ENCODE measurements at places on chromosomes 2 and 18. TPM values are rescaled to one million over a fixed set of nuclear protein-coding genes. Genes with fewer than 3 reads are reported as not detected.

Gene ANKRD30B
- total RNA-seq = 11.5 TPM

Gene KRTCAP3
- total RNA-seq = under 0.01 TPM

Gene IL1B
- total RNA-seq = not detected

Gene SLC14A1
- total RNA-seq = 136 TPM

DNA sequence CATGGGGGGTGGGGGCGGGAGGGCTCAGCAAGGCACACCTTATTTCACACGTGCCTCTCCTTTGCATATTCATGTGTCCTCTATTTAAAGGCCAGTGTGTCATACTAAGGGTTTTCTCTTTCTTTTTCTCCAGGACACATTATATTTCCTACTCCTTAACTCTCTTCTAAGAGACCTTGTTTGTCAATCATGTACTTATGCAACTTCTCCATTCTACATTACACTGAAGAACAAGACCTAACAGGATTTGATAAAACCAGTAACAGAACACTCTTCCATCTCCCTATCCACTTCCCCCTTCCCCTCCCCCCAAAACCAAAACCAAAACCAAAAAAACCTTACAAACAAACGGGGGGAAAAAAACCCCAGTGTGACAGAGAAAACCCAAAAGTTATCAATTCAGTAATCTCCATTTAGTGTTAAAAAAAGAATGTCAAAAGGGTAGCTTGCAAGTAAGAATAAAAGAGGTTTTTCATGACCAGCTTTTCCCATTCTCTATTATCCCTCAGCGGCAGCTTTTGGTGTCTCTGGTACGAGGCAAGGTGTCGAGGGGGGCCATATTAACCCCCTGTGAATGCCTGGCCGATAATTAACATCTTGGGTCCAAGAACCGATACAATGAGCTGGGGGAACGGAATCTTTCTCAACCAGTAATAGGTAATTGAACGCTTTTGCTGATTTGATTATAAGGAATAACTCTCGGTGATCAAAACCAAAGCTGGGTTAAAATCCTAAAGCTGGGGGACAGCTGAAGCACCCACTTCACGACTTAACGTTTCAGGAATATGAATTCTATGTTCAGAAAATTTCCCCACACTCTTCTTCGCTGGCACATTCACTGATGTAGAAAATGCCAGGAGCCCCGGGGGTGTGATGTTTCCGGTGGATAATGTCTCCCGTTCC, 191.0 kb upstream of the TCF4 start:
- H3K4me3 ChIP-seq = peak overlapping the region; percentile 75
- peak overlapping the region; percentile 31 for H3K27ac ChIP-seq
- DNase-seq = peak; percentile 66
- H3K27me3 ChIP-seq = no peaks in the 10 kb centered on the region
- H3K36me3 ChIP-seq = no peaks in the 10 kb centered on the region

- no peak overlapping the region for H3K27ac ChIP-seq
- no peak for DNase-seq
- no peaks in the 10 kb centered on the region for H3K27me3 ChIP-seq
- no peak overlapping the region for H3K4me3 ChIP-seq
- no peaks in the 10 kb centered on the region for H3K36me3 ChIP-seq
These were observed 169.5 kb downstream of the SRBD1 start for GRCh38 chr2:45441571-45441970.

DNA sequence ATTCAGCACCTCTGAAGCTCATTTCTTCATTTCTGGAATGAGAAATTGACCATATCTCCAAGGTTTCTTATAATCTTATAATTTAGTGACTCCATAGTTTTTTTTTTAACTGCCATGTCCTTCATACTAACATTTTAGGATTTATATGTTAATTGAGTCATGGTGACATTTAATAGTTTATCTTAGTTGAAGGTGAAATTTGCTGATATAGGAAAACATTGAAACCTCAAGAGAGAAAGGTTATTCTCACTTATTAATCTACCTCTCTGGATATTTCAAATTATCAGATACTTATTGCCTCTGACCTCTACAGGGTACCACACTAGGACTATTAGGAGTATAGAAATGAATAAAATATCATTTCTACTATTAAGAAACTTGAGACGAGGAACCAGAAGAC, 499.0 kb downstream of the NUP35 start:
- DNase-seq = no peak
- H3K36me3 ChIP-seq = no peaks in the 10 kb centered on the region
- no peak overlapping the region for H3K27ac ChIP-seq
- H3K27me3 ChIP-seq = no peaks in the 10 kb centered on the region
- H3K4me3 ChIP-seq = no peak overlapping the region

- peaks cover 25% of the 10 kb centered on the region for H3K36me3 ChIP-seq
- H3K27ac ChIP-seq = peak overlapping the region; percentile 86
- no peaks in the 10 kb centered on the region for H3K27me3 ChIP-seq
- H3K4me3 ChIP-seq = peak overlapping the region; percentile 93
- H3K4me1 ChIP-seq = peaks cover 36% of the 10 kb centered on the region
These were observed 3.5 kb downstream of the TRIB2 start for GRCh38 chr2:12720278-12720620.

DNA sequence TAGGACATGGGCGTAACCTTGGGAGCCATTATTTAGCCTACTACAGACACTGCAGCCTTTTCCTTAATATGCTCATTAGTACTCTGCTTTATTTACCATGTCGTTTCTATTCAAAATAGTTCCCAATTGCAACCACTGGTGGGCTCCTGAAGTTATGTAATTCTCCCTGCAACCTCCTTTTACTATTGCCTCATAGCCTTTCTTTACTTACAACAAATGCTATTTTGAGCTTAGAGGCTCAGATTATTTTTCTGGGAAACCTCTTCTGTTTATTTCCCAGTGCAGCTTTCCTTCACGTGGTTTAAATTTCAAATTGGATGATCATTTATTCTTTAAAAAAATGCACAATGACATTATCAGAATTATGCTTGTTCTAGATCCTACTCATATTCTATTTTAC, 492.3 kb upstream of the TMEFF2 start:
- H3K36me3 ChIP-seq = no peaks in the 10 kb centered on the region
- no peaks in the 10 kb centered on the region for H3K4me1 ChIP-seq
- DNase-seq = no peak
- no peak overlapping the region for H3K4me3 ChIP-seq
- H3K27me3 ChIP-seq = no peaks in the 10 kb centered on the region
